Omental fat pad (tissue), 4 donors: ENCODE measurements at places on chromosomes 6 and 20. TPM values are rescaled to one million over a fixed set of nuclear protein-coding genes. Genes with fewer than 3 reads are reported as not detected.

PRKN gene
- 8.4 TPM for total RNA-seq

PHACTR3 gene
- 1.4 TPM for total RNA-seq

DNA sequence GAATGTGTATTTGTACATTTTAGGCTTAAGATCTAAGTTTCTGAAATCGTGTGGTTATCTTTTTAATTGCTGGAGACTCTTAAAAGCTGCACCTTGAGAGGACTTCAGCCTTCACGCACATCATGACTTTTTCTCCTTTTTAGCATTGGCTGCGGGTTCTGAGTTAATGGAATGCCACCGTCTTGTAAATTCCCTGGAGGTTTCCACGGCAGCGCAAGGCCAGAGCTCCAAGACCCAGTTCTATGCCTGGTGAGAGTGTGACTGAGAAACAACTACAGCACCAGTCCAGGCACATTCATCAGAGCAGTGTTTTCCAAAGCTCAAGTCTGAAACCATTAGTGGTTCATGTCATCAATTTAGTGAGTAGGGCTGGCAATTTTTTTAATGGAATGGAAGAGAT lies 23.0 kb downstream of the PRR18 start:
- no peak for DNase-seq

SLC17A2 gene
- not detected for total RNA-seq
